ENCODE measurements at places on chromosomes 12 and 14.

- DNase-seq, result no peak
These were observed 7.2 kb downstream of the ALDH2 start for GRCh38 chr12:111773801-111774551.

DNA sequence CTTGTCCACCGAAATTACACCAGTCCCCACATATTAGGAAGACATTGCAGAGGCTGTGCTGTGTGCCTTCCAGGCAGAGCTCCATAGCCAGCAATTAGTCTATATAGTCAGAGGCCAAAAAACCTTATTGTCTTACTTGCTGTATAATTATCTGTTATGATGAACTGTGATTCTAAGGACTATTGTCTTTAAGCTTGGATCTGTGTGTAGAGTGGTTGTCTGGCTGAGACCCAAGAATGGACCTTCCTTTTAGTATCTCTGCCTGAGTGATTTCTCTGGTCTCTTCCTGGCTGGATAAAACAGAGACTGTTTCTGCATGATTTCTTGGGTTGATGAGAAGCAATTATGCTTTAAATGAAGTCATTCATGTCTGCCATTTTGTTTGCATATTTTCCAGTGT, 465.3 kb downstream of the PRKD1 start:
- peak; percentile 88 for DNase-seq

DNA sequence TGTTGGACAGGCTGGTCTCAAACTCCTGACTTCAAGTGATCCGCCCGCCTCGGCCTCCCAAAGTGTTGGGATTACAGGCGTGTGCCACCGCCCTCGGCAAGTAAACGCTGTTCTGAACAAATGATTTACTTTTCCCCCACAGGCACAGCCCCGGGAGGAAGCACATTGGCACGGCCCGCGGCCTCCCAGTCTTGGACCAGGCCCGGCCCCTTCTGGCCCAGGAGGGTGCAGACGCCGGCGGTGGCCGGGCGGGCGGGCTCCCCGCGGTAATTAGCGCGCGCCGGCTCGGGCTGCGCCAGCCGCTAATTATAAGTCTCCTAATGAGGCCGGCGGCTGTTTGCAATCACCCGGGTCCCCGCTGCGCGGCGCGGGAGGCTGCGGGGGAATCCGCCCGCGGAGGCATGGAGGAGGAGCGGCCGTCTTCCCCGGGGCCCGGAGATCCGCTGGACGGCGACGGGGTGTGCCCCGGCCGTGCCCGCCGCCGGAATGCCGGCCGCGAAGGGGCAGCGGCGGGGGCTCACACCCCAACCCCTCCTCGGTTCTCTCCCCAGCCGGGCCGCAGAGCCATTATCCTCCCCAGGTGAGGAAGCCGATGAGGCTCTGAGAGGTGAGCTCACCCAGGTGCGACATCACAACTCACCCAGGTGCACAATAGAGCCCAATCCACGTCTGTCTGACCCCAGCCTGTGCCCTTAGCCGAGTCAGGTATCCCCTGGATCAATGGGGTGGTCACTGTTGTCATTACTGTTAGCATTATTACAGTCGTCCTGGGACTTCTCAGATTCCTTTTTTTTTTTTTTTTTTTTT, 3.3 kb upstream of the POP5 start:
- DNase-seq, result peak; percentile 51

DNA sequence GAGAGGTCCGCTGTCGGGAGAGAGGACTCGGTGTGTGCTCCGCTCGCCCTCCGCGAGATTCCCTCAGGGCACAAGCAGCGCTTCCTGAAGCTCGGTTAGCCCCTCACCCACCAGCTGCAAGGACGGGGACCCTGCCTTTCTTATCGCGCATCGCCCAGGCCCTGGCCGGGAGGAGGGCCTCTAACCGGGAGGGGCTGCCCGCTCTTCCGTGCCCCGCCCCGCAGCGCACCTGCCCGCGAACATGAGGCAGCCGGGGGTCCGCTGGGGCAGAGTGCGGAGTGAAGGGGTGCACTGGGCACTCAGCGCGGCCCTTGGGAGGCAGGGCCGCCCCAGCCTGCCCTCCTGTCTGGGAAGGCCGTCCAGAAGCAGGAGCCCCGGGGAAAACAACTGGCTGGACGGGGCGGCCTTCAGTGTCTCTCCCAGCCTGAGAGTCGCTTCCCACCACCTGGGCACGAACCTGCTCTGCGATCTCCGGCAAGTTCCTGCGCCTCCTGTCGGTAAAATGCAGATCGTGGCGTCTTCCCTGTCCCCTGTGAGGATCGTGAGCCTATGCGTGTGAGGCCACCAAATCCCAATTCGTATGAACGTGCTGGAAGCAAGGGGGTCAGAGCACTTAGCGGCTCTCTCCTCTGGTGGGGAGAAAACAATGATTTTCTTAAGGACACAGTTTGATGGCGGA, 28.0 kb upstream of the ADIPOR2 start:
- no peak for DNase-seq

DNA sequence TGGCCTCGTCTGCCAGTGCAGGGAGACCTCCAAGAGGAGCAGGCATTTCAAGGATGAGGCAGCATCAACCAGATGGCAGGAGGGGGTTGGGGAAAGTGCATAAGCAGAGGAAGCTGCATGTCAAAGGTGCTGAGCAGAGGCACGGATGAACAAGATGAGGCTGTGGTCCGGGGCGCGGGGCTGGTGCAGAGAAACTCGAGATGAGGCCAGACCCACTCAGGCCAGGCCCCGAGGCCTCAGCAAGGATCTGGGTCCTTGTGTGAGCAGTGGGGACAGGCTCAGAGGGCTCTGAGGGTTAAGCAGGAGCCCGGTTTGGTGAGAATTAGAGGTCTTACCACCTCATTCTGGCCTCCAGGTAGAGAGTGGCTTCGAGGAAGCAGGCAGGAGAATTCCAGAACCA, 98.8 kb downstream of the DICER1 start:
- DNase-seq, result no peak

DNA sequence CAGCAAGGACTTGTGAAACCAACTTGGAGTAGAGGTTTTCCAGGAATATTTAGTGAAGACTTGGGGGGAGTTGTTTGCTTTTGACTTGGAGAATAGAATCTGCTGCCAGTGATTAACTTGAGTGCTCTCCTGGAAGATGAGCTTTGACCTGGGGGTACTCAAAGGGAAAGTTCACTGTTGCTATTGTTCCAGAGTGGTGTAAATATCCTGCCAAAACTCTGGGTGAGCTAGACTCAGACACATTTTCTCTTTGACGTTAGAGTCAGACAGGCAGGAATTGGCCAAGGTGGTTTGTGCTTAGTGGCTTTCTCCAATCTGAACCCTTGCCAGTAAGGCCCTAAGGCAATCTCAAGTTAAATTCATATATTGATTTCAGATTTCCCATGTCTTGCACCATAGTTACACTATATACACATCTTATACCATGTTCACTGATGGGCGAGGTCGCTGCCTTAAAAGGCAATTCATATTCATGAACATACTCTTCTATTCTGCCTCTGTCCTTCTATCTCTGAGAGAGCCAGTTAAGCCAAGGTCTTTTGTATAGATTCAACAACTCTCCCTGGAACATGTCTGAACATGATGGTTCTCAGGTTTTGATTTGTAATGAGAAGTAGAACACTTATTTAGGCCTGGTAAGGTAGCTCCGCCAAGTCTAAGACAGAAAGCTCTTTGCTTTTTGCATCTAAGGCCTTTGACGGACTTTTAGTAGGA, 204.6 kb upstream of the SLC38A2 start:
- no peak for DNase-seq

DNA sequence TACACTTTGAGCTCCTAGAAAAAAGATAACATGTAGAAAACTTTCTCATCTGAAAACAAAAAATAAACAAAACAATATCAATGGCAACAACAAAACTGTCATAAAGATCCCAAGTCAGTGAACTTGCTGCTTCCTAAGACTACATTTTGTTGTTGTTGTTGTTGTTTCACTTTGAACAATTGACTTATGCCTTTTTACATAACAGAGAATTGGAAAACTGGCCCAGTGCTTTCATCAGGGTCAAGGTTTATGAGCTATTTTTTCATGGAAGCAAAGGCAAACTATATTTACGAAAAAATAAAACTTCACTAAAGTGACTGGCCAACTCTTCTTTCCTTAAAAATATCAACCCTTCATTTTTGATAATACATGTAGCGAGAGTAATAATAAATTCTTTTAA, 6.3 kb downstream of the DCN start:
- DNase-seq, result no peak

- DNase-seq, result no peak
These were observed 10.6 kb downstream of the TMED10 start for GRCh38 chr14:75165586-75166391.

GRCh38 chr12:124292385-124292784, 2.5 kb upstream of the RFLNA start:
- no peak for DNase-seq

- no peak for DNase-seq
These were observed 59.8 kb upstream of the CISTR start for GRCh38 chr12:53811606-53812005.

- DNase-seq, result peak; percentile 98
These were observed 5.5 kb upstream of the GPR68 start for GRCh38 chr14:91249841-91250616.

- DNase-seq, result no peak
These were observed 38.4 kb downstream of the EAPP start for GRCh38 chr14:34501004-34501580.

DNA sequence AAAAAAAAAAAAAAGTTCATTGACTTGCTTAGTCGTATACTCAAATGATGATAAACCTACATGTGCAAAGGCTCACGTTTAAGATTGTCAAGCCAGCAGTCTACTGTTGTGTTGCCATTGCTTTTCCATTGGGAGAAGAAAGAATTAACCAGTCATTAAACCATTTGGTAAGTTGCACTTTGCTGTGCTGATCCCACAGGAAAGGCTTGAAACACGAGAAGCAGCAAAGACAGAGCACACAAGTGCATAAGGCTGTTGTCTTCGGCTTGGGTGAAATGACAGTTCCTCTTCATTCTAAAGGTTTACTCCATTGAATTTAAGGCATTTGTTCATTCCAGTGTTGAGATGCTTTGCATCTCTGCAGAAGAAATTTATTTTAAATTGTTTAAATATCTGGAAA, 50.1 kb downstream of the ZC3H14 start:
- no peak for DNase-seq

- no peak for DNase-seq
These were observed 78.7 kb downstream of the HELB start for GRCh38 chr12:66380769-66381535.

GRCh38 chr12:74242088-74242487, 295.5 kb upstream of the ATXN7L3B start:
- DNase-seq, result no peak

GRCh38 chr12:53219292-53219955, 12.4 kb upstream of the ITGB7 start:
- no peak for DNase-seq

DNA sequence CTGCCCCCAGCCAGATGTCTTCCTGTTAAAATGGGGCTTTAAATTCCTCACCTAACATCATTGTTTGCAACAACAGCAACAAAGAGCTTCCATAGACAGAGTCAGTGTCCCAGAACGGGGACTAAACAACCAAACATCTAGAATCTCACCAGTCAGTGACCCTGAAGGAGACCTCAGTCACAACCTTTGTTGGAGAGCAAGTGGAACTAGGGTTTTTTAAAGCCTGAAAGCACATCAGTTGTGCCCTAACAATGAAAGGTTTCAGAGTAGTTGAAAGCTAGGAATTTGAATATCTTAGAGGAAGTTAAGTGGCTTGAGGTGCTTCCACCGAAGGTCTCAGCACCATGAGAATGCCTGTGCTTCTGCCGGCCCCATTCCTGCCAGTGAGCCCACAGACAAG, 5.0 kb upstream of the ALDH2 start:
- DNase-seq, result no peak

DNA sequence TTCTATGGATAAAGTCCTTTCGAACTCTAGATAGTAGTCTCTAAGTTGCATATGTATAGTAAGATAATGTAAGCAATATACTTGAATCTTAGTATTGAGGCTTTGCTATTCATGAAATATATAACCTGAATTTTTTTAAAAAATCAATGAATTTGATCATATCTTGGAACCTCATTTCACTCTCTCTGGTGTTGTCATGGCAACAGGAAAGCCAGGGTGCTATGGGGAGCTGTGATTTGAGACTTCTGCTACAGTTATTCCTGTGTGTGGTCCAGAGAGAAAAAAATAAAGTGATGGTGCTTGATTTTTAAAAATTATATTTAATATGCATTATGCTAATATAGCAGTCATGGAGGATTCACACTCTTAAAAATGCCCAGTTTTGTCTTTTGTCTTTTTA, 508.0 kb downstream of the SNAPC1 start:
- DNase-seq, result no peak

DNA sequence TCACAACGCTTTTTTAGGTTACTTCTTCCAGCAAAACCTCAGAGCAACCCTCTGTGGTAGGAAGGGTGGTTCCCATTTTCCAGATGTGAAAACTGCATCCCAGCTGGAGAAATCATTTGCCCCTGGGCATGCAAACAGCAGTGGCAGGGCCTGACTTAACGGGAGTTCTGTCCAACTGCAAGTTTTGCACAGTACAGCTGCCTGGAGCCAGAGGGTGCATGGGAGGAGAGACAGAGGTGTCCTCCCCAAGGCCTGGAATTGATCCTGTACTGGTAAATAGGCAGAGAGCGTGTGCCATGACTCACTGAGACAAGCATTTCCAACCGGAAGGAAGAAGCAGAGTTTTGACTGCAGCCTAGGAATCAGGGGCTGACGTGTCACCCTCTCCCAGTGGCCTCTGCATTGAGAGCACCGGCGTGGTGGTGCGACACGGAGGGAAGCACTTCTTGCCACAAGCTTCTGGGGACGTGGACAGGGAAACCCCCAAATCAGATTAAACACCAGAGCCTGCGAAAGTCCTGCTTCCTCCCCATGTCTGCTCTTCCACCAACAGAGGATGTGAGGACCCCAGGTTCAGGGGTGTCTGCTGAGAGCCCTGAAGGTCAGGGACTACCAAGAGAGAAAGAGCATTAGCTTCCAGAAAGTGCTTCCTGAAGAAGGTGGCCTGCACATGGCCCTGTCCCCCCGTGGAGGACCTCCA, 19.0 kb upstream of the SERPINA4 start:
- DNase-seq, result no peak

DNA sequence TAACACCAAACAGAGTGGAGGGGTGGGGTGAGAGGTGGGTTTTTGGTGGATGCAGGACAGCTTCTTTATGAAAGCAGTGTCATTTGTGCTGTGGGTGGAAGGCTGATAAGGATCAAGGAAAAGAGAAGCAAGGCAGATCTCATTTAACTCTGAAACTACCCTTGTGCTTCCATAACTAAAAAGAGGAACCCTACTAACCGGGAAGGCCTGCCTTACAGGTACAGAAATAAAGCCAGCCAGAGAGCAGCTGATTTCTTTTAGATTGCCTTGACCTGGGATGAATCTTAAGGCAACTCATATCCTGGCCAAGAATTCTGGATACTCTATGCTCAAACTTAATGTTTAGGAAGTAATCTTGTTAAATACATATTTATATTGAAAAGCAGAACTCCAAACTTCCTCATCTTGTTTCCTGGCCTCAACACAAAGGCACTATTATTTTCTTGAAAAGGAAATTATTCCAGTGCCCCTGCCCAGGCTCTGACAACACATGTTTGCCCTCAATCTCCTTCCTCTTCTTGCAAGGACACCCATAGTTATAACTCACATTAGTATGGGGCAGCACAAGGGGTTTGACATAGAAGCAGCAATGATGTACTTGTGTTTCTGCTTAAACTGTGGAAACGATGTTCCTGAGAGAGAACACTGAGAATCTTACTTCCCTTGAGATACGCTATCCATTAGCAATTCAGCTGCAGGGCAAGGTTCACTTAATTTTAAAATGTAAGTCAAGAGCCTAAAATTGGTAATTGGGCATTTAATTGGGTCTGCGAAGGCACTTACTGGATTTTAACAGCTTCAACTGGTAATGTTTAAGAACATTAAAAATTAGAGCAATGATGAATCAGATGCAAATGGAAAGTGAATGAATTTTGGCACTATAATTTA, 173.7 kb downstream of the STXBP6 start:
- no peak for DNase-seq

- DNase-seq, result no peak
These were observed 328.6 kb downstream of the PCNX1 start for GRCh38 chr14:71235875-71236274.

GRCh38 chr12:107779077-107779831, 4.8 kb downstream of the ASCL4 start:
- DNase-seq, result no peak
